ENCODE measurements at places on chromosomes 11 and 22.

DNA sequence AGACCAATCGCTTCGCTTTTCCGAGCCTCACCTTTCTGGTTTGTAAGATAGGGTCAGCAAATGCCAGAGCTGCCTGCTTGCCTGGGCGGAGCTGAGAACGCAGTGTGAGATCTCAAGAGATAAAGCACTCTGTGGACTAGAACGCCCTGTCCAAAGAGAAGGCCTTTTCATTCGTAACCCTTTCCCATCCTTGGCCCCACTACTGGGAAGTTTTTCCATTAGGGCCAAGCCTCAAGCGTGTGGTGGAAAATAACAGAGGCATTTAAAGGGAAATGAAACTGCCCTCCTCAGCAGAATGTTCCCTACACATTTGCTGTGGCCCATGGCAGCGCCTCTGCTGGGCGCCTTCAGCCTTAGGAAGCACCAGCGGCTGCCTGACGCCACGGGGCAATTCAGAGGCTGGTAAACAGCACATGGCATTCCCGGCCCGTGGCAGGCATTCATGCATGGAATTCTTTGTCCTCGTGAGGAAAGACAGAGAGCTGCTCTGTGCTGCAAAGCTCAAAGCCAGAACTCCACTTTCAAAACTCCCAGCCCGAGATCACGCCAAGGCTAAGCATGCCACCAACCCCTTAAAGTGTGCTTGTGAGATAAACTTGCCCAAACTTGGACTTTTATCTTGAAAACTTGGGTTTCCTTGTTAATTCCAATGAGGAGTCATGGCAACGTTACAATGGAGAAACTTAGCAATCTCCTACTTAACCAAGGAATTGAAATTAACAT lies 38.1 kb downstream of the AHNAK start:
- no peak for DNase-seq

DNA sequence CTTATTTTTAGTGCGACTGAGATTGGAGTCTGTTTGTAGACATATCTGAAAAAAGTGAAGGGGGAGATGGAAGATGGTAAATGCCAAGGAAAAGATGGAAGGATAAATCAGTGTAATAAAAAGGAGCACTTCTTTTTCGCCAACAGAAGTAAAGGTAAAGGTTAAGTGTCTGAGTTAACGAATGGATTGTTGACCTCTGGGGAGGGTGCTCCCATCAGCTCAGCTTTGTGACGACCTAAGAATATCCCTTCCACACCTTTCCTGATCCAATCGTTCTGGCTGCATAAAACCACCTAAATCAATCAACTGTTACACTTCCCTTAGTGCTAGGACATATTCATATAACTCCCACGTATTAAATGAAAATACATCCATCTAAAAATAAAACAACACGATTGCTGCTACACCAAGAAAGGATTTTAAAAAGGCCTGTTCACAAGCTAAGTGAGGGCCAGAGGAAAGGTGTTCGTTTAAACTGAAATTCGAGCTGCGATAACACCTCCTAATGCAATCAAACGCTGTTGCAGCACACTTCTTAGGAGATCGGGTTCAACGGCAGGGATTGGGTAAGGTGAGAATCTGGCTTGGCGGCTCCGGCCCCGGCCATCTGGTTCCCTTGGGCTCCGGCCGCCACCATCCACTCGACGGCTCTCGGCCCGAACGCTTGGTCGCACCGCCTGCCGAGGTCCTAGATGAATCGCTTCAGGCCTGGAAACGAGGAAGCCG lies 658 bp downstream of the C11orf71 start:
- no peak for DNase-seq

GRCh38 chr22:38923463-38924346 lies 33.7 kb upstream of the APOBEC3A start:
- DNase-seq: no peak

- no peak for DNase-seq
Measured at GRCh38 chr11:133228471-133229329, 303.6 kb downstream of the OPCML start.

GRCh38 chr22:46537225-46537945 lies at the start of gene CELSR1:
CELSR1 (minus strand) TSS chr22:46537620; CDS start chr22:46537170, 450 bp downstream.
- DNase-seq: no peak
